Central memory CD4-positive, alpha-beta T cell (primary cell): ENCODE measurements at places on chromosomes 5 and 9.

DNA sequence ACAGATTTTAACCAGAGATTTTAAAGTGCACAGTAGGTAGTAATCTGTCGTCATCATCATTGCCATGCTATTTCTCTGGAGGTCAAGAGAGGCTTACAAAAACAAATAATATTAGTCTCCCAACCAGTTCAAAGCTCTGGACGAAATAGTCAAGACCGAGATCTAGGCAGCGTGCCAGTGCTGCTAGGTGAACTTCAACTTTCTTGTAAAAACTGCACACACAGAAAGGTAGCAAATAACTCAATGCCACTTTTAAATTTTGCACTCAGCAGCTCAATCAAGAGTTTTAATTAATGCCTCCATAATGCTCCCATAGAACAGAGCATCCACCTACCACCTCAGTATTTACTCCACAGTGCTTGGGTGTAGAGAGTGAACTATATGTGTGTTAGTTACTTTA is 656.8 kb downstream of the IRX1 start:
- no peak for DNase-seq

DNA sequence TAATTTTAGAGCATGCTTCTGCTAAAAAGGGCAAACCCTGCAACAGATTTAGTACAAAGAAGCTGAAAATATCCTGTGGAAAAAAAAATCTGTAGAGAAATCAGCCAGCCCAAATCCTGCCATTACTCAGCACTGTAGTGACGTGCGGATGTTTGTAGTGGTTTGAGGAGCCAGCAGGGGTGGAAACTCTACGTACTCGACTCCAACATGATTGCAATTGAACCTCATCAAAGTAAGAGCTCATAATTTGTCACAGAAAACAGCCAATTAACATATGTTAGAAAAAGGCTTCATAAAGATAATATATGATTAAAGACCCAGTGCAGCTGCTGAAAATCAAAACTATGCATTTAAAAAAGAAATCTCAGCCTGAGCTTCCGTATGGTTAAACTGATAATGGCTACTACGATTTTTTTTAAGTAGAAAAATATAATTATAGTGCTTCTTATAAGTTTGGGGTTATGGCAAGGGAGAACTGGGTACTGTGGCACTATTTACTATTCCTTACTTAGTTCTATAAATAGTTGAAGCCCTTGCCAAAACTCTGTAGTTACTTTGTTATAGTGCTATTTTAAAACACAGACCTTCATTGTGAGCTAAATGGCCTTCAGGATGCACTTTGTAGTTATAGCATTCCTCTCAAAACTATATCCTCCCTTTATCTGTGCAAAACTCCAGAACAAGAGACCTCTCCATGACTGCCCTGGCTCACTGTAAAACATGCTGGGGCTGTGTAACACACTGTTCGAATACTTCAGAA is 49.4 kb downstream of the MEF2C start:
- peak; percentile 28 for DNase-seq

DNA sequence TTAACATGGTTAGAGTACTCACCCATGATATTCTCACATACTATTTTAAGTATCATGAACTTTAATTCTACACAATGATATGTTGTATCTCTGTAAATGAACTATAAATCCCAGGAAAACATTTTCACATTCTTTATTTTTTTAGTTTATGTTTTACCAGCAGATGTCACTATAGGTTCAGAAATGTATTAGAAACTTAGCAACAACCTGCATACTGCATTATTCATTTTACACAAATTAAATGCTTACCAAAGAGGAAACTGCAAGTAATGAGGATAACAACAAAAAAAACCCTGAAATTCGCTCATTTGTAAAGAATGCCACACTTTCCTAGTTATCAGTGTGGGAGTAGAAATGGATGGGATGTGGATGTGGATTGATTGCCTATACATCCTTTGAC is 217.5 kb upstream of the OTULINL start:
- DNase-seq = peak; percentile 25

DNA sequence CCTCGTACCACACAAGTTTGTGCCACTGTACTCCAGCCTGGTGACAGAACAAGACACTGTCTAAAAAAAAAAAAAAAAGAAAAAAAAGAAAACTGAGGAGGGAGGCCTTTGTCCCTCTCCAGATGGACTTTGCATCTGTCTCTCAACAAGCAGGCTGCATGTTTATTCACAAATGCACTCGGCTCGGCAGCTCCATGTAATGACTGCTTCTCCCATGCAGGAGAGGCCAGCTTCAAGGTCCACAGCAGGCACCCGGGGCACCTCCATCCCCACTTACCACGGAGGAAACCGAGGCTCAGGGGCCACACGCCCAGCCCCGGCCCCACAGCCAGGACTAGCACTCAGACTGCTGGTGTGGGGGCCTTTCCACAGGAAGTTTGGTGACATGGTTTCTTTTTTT is 13.1 kb upstream of the NCS1 start:
- DNase-seq = no peak

DNA sequence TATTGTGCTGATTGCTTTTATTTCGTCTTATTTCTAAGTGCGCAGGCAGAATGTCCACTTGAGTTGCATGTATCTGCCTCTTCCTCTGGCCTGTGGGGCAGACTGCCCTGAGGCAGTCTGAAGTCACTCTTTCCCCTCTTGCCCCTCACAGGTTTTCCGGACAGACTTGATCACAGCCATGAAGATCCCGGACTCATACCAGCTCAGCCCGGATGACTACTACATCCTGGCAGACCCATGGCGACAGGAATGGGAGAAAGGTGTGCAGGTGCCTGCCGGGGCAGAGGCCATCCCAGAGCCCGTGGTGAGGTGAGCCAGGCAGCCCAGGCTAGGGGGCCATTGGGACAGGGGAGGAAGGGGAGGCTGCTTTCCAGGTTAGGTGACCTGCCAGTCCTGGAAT is 26.4 kb downstream of the JADE2 start:
- DNase-seq = no peak

DNA sequence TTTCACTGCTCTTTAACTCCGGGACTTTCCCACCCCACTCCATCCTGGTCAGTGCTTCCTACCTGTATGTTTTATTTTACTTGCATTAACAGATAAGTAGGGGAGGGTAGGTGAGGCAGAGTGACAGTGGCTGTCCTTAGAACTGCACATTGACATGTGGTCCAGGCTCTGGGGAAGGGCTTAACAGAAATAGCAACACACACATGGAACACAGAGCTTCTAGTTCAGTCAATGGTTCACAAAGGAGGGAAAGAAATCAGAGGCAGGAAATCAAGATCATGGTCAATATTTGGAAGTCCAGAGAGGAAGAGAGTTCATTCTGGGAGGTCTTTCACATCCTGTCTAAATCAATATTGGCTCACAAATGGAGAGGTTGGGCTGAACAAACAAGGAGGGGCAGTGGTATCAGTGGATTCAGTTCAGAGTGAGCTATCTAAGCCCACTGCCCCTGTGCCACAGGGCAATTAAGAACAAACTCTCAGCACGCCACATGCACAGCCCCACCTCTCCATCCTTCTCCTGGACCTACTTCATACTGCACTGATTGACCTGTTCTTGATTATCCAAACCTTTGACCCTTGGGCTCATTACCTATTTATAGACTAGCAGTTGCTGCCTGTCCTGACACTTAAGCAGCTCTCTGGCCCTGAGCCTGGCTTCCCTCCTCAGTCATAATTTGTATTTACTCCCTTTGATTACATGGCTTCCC is 6.2 kb upstream of the VPS13A start:
- DNase-seq = no peak

DNA sequence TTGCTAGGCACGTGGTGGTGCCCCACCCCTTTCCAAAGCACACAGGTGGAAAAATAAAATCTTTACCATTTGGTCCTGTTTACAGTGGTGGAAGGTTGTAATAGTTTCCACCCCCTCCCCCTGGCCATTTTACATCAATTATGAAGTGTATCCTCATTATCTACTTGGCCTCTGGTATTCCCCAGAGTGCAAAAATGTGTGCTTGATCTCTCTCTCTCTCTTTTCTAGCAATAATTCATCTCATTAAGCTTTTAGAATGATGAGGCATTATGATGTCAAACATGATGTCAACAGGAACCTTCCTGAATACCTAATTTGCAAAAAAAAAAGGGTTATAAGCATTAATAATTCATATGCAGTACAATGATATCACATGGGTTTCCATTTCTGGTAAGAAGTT is 3.1 kb downstream of the PDE8B start:
- DNase-seq = no peak

DNA sequence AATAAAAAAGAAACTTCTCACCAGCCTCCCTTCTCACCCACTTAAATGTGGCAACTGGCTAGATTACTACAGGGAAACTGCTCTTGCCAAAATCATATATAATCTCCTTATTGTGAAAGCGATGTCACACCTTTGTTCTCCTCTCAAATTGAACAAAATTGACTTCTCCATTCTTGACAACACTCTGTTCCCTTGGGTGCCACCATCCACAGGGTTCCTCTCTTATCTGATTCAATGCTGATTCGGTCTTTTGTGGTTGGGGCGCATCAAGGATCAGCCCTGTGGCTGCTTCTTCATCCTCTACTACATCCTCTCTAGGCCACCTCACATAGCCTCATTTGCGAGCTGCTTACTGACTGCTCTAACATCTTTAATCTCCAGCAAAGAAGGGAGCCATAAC is 86.1 kb downstream of the EDIL3 start:
- no peak for DNase-seq

DNA sequence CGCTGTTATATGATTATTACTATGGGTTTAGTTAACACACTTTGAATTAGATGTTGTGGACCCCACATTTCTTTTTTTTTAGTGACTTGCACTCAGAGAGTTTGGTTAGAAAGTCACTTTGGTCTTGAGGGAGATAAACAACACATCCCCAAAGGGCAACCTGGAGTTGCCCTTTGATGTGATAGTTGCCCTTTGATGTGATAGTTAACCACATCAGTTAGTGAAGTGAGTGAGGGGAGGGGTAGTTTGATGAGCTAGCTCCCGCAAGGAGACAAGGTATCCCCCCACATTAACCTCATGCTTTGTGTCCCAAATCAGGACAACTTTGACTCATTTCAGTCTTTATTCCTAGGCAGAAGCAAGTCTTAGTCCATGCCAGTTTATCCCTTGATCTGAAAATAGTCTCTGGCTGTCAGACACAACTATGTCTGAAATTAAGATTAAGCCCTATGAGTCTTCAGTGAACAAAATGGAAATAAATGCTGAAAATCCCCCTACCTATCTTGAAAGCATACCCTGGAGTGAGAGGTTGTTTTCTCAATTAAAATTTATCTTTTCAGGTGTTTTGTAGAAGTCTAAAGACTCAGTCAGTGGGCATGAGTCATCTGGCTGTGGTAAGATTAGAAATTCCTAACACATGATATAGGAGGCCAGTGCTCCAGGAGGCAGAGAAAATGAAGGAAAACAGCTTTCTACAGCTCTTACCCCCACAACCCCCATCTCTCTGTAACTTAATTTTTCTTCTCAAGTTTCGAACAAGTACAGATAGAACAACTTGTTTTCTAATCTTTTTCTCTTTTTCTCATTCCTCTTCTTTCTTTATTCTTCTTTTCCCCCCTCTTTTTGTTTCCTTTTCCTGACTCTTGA is 208.9 kb upstream of the DMRTA1 start:
- DNase-seq = no peak

GRCh38 chr9:34715639-34716215 is 5.8 kb upstream of the CCL21 start:
- DNase-seq = no peak

DNA sequence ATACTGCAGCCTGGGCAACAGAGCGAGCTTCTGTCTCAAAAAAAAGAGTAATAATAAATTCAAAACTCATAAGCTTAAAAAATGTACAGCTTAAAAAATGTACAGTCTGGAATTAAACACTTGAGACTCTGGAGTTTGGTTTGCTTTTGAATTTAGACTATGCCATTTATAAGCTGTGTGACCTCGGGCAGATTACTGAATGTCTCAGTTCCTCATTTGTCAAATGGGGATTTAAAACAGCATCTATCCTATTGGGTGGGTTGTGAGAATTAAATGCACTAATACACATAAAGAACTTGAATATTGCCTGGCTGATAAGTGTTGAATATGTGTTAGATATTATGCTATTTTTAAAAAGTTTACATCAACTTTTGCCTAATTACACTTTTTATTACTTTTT is 98.4 kb downstream of the SCAMP1 start:
- no peak for DNase-seq

GRCh38 chr5:63963926-63964325 is 1.7 kb upstream of the HTR1A start:
- no peak for DNase-seq

DNA sequence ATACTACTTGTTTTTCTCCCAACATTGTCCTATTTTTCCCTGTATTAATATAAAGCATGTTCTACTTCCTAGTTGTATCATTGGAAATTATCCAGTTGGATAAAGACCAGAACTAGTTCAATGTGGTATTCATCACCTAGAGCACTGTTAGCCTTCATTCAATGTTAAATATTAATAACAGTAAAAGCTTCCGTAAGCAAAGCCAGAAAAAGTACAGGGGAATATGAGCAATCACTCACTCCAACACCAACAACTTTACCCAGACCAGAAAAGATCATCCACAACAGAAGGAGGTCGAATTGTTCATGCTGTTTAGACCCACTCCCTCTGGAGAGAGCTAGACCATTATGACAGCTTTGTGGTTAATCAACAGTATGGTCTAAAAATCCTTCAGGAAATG is 728.4 kb downstream of the MAT2B start:
- DNase-seq = no peak

DNA sequence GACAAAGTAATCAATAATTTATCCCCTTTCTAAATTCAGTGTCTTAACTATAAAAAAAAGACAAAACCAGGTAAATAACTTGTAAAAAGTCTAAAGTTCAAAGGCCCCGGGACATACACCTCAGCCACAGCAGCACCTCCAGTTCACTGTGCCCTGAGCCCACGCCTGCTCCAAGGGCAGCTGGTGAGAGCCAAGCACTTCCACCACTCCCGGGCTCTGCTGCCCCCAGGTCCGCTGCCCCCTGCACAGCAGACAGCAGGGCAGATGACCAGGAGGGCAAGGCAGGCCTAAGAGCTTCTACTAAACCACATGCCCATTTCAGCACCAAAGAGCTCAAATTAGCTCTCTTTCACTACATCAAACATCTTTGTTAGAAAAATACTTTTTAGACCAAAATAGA is 91.9 kb downstream of the CAMSAP1 start:
- no peak for DNase-seq

DNA sequence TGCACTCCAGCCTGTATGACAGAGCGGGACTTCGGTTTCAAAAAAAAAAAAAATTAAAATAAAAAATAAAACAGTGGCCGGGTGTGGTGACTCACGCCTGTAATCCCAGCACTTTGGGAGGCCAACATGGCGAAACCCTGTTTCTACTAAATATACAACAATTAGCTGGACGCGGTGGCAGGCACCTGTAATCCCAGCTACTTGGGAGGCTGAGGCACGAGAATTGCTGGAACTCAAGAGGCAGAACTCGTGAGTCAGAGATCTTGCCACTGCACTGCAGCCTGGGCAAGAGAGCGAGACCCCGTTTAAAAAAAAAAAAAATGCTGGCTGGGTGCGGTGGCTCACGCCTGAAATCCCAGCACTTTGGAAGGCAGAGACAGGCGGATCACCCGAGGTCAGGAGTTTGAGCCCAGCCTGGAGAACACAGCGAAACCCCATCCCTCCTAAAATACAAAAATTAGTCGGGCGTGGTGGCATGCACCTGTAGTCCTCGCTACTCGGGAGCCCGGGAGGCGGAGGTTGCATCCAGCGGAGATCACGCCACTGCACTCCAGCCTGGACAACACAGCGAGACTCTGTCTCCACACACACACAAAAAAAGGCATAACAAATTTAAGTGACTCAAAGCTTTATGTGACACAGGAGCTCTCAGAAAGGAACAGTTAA is 1.5 kb upstream of the NPM1 start:
- DNase-seq = no peak

- DNase-seq = no peak
Observed at GRCh38 chr9:463455-464171, 248.9 kb downstream of the DOCK8 start.
